ENCODE measurements at places on chromosomes 4 and X.

DNA sequence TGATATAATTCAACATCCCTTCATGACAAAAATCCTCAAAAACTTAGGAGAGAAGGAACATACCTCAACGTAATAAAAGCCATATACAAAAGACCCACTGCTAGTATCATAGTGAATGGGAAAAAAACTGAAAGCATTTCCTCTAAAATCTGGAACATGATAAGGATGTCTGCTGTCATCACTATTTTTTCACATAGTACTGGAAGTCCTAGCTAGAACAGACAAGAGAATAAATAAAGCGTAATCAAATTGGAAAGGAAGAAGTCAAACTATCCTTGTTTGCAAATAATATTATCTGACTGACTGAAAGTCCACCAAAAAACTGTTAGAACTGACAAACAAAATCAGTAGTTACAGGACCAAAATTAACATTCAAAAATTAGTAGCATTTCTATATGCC, 985.4 kb upstream of the AGA start:
- no peak overlapping the region for H3K4me3 ChIP-seq
- no peaks in the 10 kb centered on the region for H3K4me1 ChIP-seq
- no peak for DNase-seq
- no peaks in the 10 kb centered on the region for H3K36me3 ChIP-seq
- H3K27me3 ChIP-seq, result no peaks in the 10 kb centered on the region
- no peak overlapping the region for H3K27ac ChIP-seq

GRCh38 chr4:152961014-152961772, 25.1 kb downstream of the FHDC1 start:
- H3K36me3 ChIP-seq, result peaks cover 8% of the 10 kb centered on the region
- peaks cover 14% of the 10 kb centered on the region for H3K4me1 ChIP-seq
- H3K27ac ChIP-seq, result no peak overlapping the region
- H3K27me3 ChIP-seq, result no peaks in the 10 kb centered on the region
- no peak overlapping the region for H3K4me3 ChIP-seq
- no peak for DNase-seq

DNA sequence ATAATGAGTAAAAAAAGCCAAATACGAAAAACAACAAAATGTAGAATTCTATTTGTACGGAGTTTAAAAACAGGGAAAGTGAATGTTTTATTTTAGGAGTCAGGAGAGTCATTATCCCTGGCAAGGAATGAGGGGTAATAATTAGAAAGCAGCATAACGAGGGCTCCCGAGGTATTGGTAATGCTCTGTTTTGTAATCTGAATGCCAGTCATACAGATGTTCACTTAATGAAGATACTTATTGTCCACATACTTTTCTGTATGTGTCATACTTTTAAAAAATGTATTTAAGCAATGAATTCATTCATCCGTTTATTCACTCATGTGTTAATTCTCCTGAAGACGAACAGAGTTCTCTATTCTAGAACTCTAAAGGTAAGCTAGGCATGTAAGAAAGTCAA, 87.8 kb upstream of the BMP2K start:
- no peak for DNase-seq
- no peaks in the 10 kb centered on the region for H3K36me3 ChIP-seq
- H3K4me1 ChIP-seq, result no peaks in the 10 kb centered on the region
- H3K27me3 ChIP-seq, result no peaks in the 10 kb centered on the region
- H3K27ac ChIP-seq, result peak overlapping the region; percentile 69

DNA sequence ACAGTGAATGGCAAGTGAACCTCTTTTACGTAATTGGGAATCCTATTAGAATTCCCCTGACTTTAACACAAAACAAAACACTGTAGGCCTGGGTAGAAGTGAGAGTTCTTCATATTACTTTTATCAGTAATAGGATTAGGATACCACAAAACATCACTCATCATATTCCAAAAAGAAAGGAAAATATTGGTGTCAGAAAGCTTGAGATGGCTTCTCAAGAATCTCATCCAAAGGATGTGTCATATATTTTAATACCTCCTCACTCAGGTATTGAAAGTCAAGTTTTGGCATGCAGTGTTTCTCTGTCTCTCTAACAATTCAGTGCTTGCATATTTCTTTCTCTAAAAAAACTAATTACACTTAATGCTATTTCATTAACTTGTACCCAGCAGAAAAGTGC, 173.2 kb downstream of the PDGFC start:
- no peaks in the 10 kb centered on the region for H3K4me1 ChIP-seq
- H3K27ac ChIP-seq, result no peak overlapping the region
- H3K36me3 ChIP-seq, result no peaks in the 10 kb centered on the region
- H3K4me3 ChIP-seq, result no peak overlapping the region
- H3K27me3 ChIP-seq, result no peaks in the 10 kb centered on the region

DNA sequence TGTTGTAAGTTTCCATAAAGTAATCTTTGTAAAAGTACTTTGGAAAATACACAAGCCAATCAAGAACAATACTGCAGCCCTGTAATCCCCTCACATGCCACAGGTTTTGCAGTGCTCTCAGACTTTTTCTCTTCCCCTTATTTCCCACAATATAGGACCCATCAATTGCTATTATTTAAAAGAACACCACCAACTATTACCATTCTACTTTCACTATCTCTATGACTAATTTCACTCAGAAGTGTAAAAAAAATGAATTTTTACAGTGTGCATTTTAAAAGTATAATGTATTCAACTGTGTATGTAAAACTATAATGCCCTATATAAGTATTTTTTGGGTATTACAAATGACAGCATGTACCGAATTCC, 1.7 kb downstream of the ATP8A1 start:
- peak overlapping the region; percentile 92 for H3K4me3 ChIP-seq
- H3K4me1 ChIP-seq, result peaks cover 9% of the 10 kb centered on the region
- no peak for DNase-seq
- H3K27ac ChIP-seq, result no peak overlapping the region

DNA sequence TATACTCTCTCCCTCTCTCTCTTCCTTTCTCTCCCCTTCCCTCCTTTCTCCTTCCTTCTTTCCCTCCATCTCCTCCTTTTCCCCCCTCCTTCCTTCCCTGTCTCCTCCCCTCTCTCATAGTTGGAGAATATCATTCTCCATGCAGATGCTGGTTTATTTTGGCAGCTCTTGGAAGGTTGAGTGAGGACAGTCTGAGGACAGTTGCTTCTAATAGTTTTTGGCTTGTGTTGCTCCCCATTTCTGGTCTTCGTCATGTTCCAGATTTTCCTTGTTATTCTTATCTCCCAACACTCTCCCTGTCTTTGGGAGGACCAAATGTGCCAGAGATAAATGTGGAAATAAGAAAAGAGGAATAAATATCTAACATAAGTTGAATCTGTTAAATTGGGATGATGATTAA, 263.0 kb downstream of the FRMPD4 start:
- no peak for DNase-seq
- no peak overlapping the region for H3K4me3 ChIP-seq
- no peak overlapping the region for H3K27ac ChIP-seq

GRCh38 chr4:139876337-139876941, 210.8 kb downstream of the MGST2 start:
- no peak for DNase-seq
- no peak overlapping the region for H3K27ac ChIP-seq
- no peaks in the 10 kb centered on the region for H3K36me3 ChIP-seq
- H3K27me3 ChIP-seq, result no peaks in the 10 kb centered on the region
- no peak overlapping the region for H3K4me3 ChIP-seq
- no peaks in the 10 kb centered on the region for H3K4me1 ChIP-seq

DNA sequence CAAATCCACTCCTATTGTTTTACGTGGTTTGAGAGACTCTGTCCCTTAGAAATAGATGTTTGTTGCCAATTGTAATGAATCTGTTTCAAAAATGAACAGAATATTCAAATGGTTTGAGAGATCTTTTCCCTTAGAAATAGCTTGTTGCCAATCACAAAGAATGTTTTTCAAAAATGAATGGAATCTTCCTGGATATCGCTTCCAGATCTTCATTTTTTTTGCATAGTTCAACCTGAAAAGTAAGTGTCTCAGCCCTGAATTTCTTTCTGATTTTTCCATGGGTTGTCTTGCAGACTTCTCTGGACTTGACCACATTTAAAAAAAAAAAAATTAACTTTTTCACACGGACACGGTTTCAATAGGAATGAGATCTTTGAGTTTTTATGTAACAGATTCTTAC, 22.7 kb downstream of the SHOX start:
- H3K27ac ChIP-seq, result no peak overlapping the region
- no peak for DNase-seq
- no peaks in the 10 kb centered on the region for H3K4me1 ChIP-seq
- no peak overlapping the region for H3K4me3 ChIP-seq

DNA sequence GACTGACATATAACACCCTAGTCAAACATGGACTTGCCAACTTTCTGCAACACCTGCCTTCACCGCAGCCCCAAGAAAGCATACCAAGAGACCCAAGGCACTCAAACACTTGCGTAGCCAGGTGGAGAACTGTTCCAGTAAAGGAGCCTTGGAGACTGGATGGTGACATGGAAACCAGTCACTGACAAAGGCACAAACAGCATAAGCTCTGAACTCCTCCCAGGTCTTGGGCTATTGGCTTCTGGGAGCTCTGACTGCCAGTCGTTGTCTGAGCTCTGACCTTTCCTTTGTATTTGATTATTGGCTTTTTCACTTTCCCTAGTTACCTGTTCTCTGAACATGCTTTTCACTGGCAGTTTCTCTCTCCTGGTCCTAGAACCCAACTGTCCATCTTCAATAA, 38.3 kb downstream of the ARAP2 start:
- peaks cover 3% of the 10 kb centered on the region for H3K4me1 ChIP-seq
- H3K27me3 ChIP-seq, result no peaks in the 10 kb centered on the region
- no peak overlapping the region for H3K27ac ChIP-seq
- no peaks in the 10 kb centered on the region for H3K36me3 ChIP-seq
- DNase-seq, result no peak
- no peak overlapping the region for H3K4me3 ChIP-seq

GRCh38 chr4:174828845-174829701, at the start of gene GLRA3:
Gene GLRA3, minus strand, starts transcription at chr4:174829247. Its CDS starts 436 bp downstream, at chr4:174828811.
- DNase-seq, result peak; percentile 62
- no peak within 1 kb of the TSS for H3K27ac ChIP-seq
- peaks cover 4% of the 10 kb centered on the region for H3K27me3 ChIP-seq
- H3K4me1 ChIP-seq, result peaks cover 6% of the 10 kb centered on the region

- no peak for DNase-seq
- H3K4me3 ChIP-seq, result no peak overlapping the region
- peaks cover 42% of the 10 kb centered on the region for H3K36me3 ChIP-seq
- peaks cover 7% of the 10 kb centered on the region for H3K27me3 ChIP-seq
Observed at GRCh38 chr4:6576512-6576911, 1.5 kb downstream of the MAN2B2 start.

GRCh38 chr4:183349673-183350072, 27.4 kb upstream of the CLDN24 start:
- no peaks in the 10 kb centered on the region for H3K27me3 ChIP-seq
- no peak overlapping the region for H3K27ac ChIP-seq
- DNase-seq, result peak; percentile 35

DNA sequence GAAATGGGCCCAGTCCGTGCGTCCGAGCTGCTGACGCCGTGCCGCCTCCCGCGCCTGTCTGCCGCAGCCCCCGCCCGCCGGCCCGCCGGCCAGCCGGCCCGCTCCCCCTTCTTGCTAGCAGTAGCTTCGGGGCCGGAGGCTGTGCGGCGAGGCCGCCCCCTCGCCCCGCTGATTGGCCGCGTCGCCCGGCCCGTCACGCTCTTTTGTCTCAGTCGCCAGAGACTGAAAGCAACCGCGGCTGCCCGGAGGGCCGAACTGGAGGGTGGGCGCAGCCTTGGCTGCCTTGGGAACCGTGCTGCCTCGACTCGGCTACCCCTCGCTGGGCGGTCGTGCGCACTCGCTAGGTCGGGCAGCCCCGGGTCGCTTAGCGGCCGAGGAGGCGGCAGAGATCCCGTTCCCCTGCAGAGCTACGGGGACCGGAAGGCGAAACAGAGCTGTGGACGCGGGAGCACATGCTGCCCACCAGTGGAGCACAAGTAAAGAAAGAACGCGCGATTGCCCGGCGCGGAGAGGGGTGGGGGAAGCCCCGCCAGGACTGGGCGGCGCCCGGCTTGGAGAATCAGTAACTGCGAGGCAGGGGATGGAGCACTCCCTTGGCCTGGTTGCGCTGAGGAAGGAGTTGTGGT, at the start of gene ZCCHC18:
ZCCHC18 (plus strand) TSS at position 198 of the 626 bp plus-strand sequence. CDS start 1,589 bp downstream, outside the sequence.
- peak within 1 kb of the TSS; percentile 80 for H3K4me3 ChIP-seq
- no peaks in the 10 kb centered on the region for H3K36me3 ChIP-seq
- H3K27ac ChIP-seq, result no peak within 1 kb of the TSS
- H3K4me1 ChIP-seq, result peaks cover 3% of the 10 kb centered on the region
- peak; percentile 73 for DNase-seq
- no peaks in the 10 kb centered on the region for H3K27me3 ChIP-seq

GRCh38 chr4:146545102-146545501, 23.4 kb upstream of the SLC10A7 start:
- H3K4me3 ChIP-seq, result no peak overlapping the region
- no peaks in the 10 kb centered on the region for H3K27me3 ChIP-seq
- no peaks in the 10 kb centered on the region for H3K36me3 ChIP-seq
- no peaks in the 10 kb centered on the region for H3K4me1 ChIP-seq
- peak; percentile 12 for DNase-seq

DNA sequence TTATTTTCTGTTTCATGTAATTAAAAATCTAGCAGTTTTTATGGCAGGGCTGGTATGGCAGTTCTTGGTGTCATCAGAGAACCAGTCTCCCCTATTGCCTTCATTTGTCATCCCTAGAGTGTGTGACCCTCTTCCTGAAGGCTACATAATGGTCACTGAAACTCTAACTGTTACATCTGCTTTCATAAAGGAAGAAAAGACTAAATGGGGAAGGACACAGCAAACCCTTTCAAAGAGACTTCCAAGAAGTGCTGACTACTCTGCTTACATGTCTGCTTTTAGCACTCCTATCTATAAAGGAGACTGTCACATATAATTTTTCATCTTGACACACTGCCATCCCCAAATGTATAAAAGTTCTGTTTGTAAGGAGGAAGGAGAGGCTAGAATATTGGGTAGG, 105.9 kb upstream of the DIAPH2 start:
- no peak overlapping the region for H3K4me3 ChIP-seq
- H3K36me3 ChIP-seq, result no peaks in the 10 kb centered on the region
- H3K4me1 ChIP-seq, result no peaks in the 10 kb centered on the region
- DNase-seq, result no peak
- no peak overlapping the region for H3K27ac ChIP-seq

DNA sequence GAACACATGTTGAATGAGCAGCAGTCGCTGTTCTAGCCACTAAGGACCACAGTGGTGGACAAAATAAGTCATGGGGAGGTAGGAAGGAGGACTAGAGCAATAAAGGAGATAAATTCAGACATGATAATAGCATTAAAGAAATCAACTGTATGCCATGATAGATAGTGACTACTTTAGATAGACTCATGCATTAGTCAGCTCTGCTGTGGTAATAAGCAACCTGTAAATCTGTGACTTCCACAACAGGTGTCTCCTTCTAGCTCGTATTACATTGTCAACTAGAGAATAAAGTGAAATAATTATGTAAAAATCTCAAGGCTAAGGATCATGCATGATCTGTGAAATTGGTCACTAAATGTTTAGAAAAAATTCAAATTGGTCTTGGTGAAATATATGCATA, 77.9 kb downstream of the WWC2 start:
- no peak overlapping the region for H3K4me3 ChIP-seq
- H3K27ac ChIP-seq, result no peak overlapping the region
- no peaks in the 10 kb centered on the region for H3K36me3 ChIP-seq
